ENCODE measurements at places on chromosomes 3 and 15.

DNA sequence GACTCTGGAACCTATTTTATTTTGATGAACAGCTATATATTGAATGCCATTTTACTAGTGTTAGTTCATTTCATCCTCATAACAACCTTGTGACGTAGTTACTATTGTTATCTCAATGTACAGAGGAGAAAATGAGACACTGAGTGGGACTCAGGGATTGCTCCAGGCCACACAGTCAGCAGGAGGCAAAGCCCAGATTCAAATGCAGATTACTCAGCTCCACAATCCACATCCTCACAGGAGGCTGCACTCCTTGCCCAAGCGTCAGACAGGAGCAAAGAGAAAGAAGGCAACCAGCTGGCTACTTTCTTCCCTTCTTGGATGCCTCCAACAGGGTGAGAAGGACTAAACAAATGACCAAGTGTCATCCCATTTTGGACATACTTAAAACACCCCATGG lies 92.0 kb upstream of the CCDC54 start:
- DNase-seq = no peak

GRCh38 chr15:48654801-48655200 lies 9.3 kb upstream of the FBN1 start:
- no peak for DNase-seq

DNA sequence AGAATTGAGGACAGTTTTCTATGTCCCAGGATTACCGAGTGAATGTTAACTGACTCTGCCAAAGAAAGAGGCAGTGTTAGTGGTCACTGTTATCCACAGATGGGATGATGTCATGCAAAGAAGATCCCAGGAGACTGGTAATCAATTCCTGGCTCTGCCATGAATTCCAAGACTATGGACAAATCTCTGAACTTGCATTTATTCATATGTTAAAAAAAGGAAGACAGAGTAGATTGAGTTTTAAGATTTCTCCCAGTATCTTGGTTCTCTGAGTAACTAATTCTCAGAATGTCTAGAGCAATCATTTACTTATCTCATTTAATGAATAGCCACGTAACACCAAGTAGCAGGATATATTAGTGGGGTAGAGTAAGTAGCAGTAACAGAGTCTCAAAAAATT lies 11.5 kb upstream of the MAP3K13 start:
- DNase-seq = no peak

DNA sequence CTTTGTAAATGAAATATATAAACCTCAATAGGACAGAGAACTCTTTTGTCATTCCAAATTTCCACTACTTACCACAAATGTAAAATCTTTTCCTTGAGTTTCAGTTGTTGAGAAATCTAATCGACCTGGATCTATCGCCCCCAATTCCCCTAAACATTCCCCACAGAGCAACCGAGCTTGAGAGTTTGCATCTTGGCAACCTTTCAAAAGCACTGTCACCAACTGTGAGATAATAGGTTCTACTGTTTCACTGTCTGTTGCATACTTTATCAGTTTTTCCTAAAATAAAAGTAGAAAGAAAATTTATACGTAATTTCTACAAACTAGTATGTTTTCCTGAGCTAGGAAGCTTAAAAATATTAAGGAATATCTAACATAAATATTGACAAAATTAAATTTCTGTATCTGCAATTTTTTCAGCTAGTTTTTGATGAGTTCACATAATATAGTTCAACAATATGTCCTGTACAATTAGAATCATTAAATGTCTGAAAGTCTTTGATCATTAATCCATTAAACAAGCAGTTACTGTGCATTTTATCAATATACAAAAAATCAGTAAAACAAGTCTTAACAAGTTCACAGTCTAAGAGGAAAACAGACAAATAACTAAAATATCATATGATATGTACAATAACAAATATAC lies 54.5 kb downstream of the ATR start:
- DNase-seq = no peak

DNA sequence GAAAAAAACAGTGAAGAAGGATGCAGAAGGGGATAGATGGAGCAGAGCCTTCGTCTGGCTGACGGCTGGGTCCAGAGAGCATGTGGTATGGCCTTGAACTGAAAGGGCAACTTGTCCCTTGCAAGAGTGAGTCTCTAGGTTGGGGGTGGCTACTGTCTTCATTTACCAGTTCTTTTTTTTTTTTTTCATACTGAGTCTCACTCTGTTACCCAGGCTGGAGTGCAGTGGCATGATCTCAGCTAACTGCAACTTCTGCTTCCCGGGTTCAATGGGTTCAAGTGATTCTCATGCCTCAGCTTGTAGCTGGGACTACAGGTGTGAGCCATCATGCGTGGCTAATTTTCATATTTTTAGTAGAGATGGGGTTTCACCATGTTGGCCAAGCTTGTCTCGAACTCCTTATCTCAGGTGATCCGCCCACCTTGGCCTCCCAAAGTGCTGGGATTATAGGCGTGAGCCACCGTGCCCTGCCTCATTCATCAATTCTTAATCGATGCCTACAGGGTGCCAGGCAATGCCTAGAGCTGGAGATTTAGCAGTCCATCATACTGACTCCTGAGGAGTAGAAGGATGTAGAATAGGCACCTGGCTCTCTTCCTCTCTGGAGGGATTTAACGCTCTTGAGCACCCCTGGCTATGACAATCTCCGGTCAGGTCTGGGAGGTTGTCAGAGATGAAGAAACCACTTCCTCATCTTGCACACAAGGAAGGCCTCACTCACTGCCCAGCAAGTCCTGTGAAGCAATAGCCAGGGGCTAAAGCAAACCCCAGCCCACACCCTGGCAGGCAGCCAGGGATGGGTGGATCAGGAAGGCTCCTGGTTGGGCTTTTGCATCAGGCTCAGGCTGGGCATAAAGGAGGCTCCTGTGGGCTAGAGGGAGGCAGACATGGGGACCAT lies at the start of gene CAMP:
Gene CAMP (plus strand): TSS at position 880 of the 898 bp plus-strand sequence. CDS start 17 bp downstream, at position 897.
- no peak for DNase-seq

DNA sequence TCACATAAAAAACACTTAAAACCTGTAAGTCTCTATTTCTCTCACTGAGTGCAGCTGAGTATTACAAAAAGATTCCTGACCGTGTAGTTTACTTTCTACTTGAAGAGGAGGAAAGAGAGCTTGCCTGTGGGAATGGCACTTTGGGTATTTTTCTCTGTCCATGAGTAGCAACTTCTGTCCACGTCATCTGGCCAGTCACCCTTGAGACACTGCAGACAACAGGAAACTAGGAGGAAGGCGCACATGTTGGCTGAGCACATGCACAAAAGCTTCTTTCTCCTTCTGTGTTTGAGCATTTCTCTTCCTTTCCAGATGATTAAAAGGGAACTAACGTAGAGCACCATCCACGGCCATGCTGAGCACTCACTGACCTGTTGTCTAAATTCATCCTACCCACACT lies 19.7 kb downstream of the STARD5 start:
- no peak for DNase-seq

DNA sequence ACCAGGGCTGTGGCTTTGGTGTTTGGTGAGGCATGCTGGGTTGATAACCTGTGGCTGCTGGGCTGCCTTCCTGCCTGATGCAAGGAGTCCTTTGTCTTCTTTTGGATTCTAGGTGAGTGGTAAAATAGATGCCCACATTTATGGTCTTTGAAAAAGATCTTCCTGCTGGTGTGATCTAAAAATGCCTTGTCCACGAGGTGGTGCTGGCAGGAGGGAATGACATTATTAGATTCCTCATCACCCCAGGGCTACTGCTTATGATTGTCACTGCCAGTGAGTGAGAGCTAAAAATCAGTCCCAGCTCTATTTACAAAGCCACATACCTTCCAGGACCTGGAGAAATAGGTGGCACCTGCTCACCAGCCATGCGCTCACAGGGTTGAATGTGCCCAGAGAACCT lies 355.5 kb upstream of the ROPN1 start:
- peak; percentile 50 for DNase-seq

- DNase-seq = no peak
These were observed 95.5 kb downstream of the ST6GAL1 start for GRCh38 chr3:187025656-187026316.

GRCh38 chr15:35626571-35627318 lies 80.8 kb upstream of the DPH6 start:
- DNase-seq = no peak

GRCh38 chr15:45064386-45064785 lies 41.4 kb downstream of the SORD start:
- DNase-seq = no peak
